ENCODE measurements at places on chromosomes 2 and 18.

DNA sequence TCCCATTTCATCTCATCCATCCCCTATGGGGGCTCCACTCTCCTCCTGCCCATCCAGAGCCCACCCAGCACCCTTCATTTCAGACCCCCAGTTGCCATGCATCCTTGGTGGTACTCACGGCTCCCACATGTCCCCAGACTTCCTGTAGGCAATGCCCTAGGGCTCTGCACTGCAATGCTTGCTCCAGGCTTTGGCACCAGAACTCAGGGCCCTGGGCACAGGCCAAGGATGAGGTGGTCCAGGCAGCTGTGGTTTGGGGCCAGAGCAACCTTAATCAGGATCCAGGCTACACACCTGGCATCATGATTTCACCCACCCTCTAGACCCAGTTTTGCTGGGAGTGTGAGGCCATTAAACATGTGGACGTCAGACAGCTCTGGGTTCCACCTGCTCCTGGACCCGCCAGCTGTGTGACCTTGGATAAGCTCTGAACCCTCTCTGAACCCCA is 414 bp downstream of the SFTPB start:
- DNase-seq = no peak

DNA sequence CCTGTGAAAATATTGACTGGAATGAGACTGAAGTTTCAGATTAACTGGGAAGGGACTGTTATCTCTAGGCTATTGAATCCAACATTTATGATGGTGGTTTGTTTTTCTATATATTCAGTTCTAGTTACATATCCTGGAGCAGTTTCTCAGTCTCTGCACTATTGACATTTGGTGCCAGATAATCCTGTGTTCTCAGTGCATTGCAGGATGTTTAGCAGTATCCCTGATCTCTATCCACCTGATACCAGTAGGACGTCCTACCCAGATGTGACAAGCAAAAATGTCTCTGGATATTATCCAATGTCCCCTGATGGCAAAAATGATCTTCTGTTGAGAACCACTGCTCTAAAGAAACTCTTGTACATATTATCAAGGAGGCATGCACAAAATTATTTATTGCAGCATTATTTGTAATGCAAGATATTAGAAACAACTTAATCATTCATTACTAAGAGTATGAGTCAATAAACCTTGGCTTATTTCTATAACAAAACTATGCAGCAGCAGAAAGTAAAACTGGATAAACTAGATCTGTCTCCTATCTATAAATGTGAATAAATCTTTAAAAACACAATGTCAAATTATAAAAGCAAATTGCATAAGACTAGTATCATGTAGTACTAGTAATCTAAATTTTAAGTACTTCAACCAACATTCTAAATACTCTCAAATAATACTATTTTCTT is 369.3 kb upstream of the RND3 start:
- DNase-seq = no peak

DNA sequence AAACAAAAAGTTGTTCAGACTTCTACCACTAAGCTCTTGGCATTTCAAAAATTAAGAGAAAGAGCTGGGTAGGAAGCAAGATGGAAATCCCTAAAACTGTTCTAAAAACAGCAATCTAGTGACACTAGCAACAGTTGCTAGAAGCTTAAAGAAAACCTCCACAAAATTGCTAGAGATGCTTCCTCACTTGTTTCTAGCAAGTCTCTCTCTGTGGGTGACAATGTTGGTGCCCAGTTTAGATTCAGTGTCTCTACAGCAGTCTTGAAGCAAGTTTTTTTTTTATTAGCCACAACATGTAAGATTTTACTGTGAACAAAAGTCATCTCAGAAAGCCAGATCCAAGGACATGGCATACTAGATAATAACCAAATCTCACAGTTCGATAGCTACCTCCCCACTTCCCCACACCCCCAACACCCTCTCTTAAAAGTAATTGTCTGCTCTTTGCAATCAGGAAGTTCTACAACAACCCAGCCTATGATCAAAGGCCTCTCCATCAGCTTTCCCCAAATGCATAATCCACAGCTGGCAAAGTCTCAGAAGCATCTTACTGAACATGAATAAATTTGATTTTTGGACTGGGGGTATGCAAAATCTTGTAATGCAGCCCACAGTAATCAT is 70.0 kb downstream of the ANKRD44 start:
- no peak for DNase-seq

DNA sequence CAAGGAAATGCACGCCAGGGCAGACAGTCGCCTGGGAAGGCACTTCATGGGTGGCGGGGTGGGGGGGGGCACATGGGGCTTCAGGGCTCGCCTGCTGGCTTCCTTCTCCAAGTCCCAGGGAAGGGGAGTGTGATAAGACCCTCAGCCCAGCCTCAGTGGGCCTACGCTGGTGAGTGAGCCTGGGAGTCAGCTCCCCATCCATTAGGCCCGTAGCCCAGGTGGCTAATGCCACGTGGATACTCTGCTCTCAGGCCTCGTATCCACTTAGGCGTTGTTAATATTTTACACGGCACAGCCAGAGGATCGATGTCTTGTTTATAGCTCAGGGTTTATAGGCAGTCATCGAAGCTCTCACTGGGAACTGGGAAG is 47.1 kb downstream of the KCNIP3 start:
- DNase-seq = no peak

DNA sequence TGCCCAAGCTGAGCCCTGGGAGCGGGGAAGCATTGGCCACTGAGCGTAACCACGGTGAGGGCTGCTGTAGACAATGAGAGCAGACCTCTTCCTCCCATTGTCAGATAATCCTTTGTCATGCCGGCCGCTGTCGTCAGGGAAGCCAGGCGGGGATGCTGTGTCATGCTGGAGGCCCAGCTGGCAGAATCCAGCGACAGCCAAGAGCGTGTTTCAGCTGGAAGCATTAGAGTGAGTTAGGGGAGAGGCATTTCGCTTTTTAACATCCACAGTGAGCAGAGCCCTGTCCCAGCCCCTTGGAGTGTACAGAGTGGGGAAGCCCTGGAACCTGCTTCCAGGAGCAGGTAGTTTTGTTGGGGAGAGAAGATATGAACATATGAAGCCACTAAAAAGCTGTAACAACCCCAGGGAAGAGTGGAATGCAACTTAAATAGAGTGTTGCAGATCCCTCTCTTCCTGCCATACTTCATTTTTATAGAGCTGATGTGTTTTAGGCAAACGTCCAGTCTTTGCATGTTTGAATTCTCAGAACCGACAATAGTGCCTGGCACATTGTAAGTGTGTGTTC is 7.0 kb downstream of the CTIF start:
- no peak for DNase-seq

All from stimulated activated CD4-positive, alpha-beta T cell treated with anti-CD3 and anti-CD28 coated beads, Interleukin-12 subunit alpha, Interleukin-12 subunit beta, amount 100 ng/mL, for 24 hours (primary cell).